ENCODE measurements at places on chromosomes 2 and 18.

DNA sequence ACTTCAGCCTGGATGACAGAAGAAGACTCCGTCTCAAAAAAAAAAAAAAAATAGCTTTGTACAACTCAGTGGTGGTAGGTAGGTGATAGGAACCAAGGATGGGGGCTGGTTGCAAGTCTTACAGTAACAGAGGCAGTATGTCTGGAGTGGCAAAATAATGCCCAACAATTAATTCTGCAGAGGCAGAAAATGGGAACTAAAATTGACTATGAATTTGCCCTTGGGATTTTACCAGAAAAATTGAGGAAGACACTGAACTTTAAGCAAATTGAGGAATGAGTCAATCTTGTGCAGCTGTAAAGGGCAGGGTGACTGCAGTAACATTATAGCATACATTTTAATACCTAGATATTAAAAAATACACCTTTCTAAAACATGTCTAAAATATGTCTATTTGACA lies 292.1 kb upstream of the FBXO11 start:
- DNase-seq = no peak

DNA sequence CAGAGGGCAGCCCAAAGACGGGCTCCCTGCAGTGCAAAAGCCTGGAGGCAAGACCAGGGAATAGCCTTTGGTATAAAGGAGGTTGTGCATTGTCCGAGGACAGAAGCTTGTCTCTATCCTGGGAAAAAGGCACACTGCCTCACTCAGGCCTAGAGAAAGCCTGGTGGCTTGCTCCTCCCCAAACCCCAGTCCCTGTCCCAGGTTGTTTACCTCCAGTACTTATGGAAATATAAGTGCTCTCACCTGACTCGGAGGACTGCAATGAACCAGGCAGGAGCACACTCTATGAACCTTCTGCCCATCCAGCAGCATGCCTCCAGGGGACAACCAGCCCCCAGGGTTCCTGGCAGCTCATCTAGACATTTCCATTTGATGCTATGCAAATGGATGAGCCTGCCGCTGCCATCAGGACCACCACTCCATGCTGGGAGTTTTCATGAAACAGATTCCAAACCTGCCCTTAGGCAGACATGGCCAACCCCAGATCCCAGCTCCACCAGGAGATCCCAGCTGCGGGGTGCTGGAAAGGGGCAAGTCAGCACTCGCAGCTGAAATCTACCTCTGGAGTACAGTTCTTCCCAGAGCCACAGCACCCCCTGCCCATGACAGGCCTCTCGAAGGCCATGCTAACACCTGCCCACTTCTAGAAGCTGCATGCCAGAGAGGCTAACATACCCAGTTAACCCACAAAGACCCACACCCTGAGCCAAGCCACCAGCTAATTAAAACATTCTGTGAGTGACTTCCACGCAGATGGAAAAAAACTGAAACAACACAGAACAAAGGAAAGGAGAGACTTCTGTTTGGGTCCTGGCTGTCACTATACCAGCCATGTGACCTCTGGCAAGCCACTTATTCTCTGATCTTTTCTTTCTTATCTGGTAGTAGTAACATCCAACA lies 101.7 kb downstream of the TTC32 start:
- no peak for DNase-seq

GRCh38 chr2:37665604-37666362 lies 5.7 kb downstream of the CDC42EP3 start:
- no peak for DNase-seq

DNA sequence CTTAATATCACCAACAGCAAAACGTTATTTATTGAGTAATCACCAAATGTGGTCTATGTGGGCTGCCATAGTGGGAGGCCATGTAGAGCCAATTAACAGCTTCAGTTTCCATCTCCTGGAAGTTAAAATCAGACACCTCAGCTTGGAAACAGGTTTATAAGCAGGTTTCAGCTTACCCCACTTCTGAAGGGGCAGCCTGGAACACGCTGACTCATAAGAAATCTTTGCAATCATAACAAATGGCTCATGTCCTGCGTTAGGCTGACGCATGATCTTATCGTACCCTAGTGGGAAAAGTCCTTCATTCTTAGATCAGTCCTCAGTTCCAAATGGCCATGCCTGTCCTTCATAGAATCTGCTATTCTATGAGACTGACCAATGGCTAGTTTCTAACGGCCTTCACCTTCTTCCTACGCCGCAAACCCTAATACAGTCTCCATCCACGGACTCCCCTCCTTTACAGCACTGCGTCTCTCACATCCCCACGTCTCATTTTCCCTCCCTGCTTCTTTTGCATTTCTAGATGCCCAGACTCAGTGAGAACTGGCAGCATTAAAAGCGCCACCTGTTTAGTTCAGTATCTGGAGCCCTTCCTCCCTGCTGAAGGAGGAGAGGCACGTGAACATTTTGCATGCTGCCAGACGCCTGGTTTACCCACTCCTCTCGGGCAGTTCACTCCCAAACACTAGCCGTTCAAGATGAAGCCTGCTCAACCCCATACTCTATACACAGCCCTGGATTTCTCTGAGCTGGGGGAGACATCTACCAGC lies 24.2 kb upstream of the BZW1 start:
- no peak for DNase-seq

GRCh38 chr2:240642061-240642805 lies 17.0 kb downstream of the GPR35 start:
- DNase-seq = no peak

DNA sequence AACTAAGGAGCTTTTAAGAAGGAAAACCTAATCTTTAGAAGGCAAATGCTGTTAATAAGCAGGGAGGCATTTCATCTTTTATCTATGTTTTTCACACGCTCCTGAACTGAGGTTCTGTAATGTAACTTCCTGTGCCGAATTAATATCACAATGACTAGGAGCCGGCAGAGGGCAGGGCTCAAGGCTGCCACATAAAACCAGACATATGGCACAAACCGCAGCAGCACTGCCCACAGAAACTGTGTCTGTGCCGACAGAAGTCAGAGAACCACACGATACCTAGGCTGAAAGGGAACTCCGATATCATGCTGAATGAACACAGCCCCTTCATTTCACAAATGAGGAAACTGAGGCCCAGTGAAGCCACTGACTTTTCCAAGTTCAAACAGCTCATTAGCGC lies 112.1 kb downstream of the EIPR1 start:
- no peak for DNase-seq

DNA sequence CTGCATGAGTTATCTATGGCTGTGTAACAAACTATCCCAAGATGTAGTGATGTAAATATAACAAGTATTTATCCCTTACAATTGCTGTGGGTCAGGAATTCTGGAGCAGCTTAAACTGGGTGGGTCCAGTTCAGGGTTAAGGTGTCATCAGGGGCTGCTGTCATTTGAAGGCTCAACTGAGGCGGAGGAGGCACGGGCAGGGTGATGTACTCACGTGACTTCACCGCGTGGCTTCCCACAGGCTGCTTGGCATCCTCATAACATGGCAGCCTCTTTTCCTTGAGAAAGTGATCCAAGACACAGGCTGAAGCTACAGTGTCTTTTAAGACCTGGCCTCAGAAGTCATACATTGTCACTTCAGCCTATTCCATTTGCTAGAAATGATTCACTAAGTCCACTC lies 125.8 kb downstream of the PTGR3 start:
- no peak for DNase-seq

Data from stimulated activated CD8-positive, alpha-beta memory T cell treated with anti-CD3 and anti-CD28 coated beads, Interleukin-15, amount 100 ng/mL, for 24 hours (primary cell).